Activated naive CD8-positive, alpha-beta T cell treated with anti-CD3 and anti-CD28 coated beads, Interleukin-2, amount 10 ng/mL, durations not matched to agents 7 days and 5 days (primary cell): ENCODE measurements at places on chromosomes 6 and 20.

DNA sequence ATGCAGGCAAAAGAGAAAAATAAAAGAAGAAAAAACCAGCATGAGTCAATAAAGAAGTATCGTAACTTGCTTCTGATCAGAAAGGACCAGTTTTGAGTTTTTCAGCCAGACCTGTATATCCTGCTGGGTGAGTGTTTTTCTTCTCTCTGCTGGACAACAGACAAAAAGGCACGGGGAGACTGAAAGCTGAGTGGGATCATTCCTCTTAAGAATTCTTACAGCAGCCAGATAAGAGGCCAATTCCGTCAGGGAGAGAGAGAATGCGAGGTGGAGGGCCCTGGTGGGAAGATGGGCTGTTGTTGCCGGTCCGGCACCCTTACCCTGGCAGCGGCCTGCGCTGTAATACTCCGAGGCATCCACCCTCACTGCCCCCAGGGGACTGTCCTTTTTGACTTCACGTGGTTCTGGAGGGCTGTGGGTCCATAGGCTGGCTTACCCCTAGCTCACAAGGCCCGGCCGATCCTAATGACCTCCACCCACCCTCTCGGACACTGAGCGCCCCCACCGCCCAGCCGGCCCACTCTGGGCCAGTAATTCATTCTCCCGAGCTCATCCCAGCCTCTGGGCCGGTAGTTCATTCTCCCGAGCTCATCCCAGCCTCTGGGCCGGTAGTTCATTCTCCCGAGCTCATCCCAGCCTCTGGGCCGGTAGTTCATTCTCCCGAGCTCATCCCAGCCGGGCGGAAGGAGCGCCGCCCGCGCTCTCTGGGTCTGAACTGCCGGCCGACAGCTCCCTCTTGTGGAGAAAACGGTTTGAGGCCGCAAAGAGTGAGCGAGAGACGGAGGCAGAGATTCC is 118.3 kb upstream of the SIRPA start:
- DNase-seq: peak; percentile 85

- no peak for DNase-seq
These were observed 422.7 kb downstream of the NKAIN2 start for GRCh38 chr6:124226396-124226795.

DNA sequence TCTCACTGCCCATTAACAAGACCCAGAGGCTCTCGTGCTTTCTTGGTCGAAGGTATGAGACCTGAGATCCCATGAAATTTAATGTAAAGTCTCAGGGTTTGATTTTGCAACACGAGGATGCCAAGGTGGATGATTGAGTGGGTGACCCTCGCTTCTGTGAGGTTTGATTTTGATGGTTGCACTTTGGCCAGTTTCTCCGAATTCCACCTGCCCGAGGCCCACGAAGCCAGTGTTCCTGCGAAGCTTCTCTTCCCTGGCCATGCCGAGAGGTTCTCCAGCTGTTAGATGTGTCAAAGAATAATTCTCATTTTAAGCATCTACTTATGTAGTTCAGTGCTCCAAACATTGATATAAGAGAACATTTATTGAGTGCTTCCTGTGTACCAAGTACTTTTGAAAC is at the start of gene KIF25:
Gene KIF25 (plus strand): TSS at position 30 of the 400 bp plus-strand sequence. CDS start 31,915 bp downstream, outside the sequence.
- DNase-seq: no peak

GRCh38 chr6:145081677-145082076 is 653.6 kb downstream of the EPM2A start:
- no peak for DNase-seq

GRCh38 chr6:63634630-63635029 is 972 bp upstream of the PHF3 start:
- DNase-seq: no peak

- no peak for DNase-seq
These were observed 4.6 kb upstream of the SLC2A10 start for GRCh38 chr20:46704714-46705377.

DNA sequence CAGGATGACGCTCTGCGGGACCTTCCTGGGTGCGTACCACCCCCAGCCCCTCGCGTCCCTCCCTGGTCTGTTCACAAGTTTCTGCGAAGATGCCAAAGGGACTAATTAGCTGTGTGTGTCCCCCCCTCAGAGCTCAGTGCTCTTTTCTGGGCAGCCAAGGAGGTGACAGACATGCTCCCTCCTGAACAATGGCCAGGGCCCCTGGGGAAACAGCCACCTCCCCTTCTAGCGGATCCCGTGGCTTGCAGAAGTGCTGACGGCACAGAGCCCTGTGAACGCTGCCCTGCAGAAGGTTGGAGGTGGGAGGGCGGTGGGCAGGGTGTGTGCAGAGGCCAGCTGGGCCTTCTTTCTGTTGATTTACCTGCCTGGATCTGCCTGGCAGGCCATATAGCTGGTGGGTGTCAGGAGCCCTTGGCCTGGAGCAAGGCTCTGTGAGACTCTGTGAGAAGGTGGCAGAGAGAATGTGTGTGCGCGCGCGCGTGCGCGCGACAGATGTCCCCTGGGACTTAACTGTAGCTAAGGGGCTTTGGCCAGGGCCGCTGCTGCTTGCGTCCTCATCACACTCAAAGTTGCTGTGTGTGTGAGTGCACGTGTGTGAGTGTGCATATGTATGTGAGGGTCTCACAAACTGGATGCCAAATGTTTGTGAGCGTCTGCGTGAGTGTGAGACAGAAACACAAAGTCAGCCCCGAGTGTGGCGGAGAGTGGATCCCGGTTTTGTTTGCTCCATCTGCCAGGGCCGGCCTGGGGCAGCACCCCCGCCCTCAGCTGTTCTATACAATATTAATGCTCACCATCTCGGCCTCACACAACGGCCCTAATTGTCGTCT is 3.5 kb upstream of the MYT1 start:
- no peak for DNase-seq

DNA sequence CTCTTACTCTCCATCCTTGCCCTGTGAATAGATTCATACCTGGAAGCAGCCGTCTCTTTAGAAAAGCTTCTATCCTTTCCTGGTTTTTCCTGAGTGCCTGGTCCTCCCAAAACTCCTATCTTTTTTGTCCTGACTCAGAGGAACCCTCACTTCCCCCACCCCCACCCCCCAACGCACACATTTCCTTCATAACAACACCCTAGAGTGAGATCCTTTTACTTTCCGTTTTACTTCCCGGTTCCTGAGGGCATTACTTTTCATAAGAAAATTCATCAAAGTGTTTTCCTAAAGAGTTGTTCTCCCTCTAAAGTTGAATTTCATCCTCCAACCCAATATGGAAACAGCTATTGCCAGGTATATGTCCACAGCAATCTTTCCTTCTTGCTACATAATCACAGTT is 327.0 kb downstream of the NRN1 start:
- no peak for DNase-seq

GRCh38 chr6:80638213-80639055 is 532.0 kb downstream of the BCKDHB start:
- DNase-seq: no peak

DNA sequence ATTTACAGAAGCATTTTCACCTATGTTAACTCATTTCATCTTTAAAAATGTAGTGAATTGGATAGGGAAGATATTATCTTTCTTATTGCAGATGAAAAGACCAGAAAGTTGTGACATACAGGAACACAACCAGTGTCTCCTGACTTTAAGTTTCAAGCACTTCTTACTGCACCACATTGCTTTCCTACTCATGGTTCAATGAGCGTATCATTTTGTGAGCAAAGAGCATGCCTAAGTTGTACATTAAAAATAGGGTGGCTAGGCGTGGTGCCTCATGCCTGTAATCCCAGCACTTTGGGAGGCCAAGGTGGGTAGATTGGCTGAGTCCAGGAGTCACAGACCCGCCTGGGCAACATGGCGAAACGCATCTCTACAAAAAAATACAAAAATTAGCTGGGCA is 21.2 kb upstream of the RNGTT start:
- DNase-seq: no peak

DNA sequence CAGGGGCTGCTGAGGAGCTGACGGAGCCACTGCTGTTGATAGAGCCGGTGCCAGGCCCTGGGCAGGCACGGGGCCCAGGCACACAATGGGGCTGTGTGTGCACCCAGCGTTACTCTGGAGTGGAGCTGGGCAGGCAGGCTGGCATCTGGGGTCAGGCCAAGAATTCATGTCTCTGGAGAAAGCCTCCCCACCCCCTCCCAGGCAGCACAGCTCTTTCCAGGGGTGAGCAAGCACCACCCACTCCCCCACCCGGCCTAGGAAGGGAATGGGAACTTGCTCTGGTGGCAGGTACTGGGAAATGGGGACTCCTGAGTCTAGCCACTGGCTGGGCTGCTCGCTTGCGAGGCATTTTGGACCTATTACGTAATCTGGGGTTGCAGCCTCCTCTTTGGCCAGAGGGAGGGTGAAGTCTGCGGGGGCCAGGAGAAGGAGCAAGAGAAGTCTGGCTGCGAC is 22.7 kb downstream of the TFEB start:
- DNase-seq: no peak

GRCh38 chr6:160170018-160170680 is 48.5 kb downstream of the SLC22A1 start:
- no peak for DNase-seq

DNA sequence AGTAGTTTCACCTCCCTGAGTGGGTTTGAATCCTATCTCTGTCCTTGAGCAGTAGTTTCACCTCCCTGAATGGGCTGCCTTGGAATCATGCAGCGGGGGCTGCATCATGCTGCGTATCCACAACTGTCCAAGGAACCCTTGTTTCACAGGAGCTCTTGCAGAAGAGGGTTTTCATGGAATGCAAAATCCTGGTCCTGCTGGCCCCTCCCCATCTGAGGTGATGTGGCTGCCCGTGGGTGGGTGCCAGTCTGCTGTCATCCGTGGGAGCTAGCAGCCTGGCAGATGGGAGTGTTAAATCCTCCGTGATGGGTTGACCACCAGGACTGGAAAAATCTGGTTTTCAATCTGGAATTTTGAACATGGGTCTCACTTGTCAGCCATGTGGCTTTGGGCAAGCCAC is 21.7 kb downstream of the ZBP1 start:
- DNase-seq: no peak

- DNase-seq: no peak
These were observed 1.3 kb upstream of the UTRN start for GRCh38 chr6:144283646-144284477.

GRCh38 chr20:63499338-63499969 is 571 bp upstream of the EEF1A2 start:
- DNase-seq: no peak

GRCh38 chr20:401682-402495 is 6.2 kb upstream of the RBCK1 start:
- no peak for DNase-seq

DNA sequence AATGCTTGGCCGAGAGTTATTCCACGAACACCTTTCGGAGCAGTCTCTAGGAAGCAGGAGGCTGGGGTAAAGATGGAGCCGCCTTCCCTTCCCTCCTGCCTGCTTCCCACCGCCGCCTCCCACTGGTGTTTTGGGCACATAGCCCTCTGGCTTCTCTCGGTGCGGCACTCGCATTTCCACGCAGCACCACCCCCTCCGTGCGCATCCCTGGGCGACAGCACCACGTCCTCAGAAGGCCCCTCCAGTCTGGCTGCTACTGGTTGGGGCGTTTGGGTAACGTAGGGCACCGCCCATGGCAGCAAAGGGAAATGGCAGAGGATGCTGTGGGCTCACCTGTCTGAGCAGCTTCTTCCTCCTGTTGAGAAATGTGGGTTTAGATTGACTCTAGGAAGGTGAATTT is 2.4 kb downstream of the COL20A1 start:
- DNase-seq: no peak

DNA sequence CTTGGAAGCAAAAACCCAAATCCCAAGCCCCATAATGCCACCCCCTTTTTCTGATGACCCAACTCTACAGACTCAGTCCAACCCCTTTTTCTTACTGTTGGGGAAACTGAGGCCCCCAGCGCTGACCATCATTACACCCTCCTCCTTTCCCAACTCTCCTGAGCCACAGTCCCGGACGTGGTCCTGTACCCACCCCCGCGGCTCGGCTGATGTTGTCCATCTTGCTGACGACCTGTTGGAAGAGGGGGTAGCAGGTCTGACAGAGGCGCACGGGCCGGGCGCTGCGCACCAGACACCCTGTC is 533 bp downstream of the OSTM1 start:
- DNase-seq: no peak

DNA sequence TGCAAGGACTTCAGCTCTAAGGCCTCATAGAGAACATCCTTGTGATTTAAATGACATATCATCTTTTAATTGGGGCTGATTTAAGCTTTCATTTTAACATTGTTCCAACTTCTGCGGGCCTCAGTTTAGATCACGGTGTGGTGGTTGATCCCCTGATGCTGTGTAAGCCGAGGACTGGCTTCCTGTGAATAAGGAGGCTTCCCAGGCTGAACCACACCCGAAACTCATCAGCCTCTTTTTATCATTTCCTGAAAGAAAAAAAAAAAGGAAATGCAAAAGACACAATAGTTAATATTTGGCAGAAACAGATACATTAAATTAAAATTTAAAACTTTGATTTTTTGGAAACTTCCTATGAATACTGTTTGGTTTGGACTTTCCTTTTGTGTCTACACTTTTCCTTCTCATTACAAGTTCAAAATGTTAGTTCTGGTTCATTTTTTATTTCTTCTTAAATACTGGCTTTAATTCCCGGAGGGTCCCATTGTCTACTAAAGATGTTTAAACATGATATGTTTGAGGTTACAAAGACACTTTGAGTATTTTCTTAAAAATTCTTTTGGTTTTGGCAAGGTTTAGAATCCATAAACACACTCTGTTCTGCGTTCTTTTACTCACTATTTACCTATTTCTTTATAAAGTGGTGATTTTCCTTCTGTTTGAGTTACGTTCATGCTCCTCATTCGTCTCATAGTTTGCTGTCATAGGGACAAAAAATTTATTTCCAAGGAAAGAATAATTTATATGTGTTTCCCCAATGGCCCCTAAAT is 230.0 kb upstream of the SULF2 start:
- DNase-seq: no peak

DNA sequence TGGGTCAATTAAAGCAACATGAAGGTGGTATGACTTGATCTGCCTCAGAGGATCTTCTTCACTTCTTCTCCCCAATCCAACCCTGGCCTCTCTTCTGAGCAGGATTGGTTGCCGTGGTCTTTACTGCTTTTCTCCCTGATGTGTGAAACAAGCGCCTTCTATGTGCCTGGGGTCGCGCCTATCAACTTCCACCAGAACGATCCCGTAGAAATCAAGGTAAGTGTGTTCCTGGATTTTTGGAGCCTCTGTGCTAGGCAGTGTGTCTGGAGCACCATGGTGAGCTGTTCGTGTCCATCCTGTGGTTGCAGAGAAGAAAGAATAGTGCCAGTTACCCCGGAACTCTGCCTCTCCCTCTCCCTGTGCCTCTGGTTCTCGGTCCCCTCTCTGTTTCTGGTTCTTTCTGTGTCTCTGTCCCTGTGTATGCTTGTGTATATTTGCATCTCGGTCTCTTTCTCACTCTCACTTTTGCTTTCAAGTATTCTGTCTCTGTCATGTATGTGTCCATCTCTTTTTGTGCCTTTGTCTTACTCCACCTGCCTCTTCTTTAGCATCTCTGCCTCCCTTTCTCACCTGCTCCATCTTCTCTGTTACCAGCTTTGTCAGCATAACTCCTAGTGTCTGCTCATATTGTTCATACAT is 23.5 kb downstream of the TM9SF4 start:
- no peak for DNase-seq

- no peak for DNase-seq
These were observed 59.5 kb downstream of the VEGFA start for GRCh38 chr6:43829470-43829869.

GRCh38 chr6:63066055-63066704 is 145.1 kb upstream of the FKBP1C start:
- DNase-seq: no peak

GRCh38 chr20:63305393-63305792 is 12.4 kb downstream of the COL20A1 start:
- no peak for DNase-seq

GRCh38 chr6:146700078-146700686 is 101.4 kb downstream of the ADGB start:
- no peak for DNase-seq

GRCh38 chr20:59004493-59004762 is 2.6 kb downstream of the CTSZ start:
- no peak for DNase-seq

GRCh38 chr6:21808045-21808470 is 214.5 kb downstream of the SOX4 start:
- DNase-seq: no peak
